ENCODE measurements at places on chromosomes 12 and 14.
A peak's percentile ranks its signal among the peaks of the same experiment; 100 is the strongest.

- DNase-seq: peak; percentile 94
Observed at GRCh38 chr12:121789800-121790728, 3.4 kb downstream of the RHOF start.

DNA sequence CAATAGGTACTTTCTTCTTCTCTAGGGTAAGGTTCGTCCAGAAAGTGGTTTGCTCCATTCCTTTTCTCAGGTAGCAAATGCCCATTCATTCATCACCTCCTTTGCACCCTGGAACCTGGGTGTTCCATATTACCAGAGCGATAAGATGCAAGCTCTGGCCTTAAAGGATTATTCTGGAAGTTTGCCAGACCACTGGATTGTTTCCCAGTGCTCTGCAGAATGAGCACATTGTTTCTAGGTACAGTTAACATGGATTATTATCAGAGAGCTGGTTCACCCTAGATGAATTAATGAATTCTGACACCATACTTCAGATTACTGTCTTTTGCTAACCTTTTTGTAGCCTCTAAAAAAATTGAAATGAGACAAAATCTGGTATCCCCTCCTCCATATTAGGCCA, 170.9 kb upstream of the BMP4 start:
- DNase-seq: no peak

DNA sequence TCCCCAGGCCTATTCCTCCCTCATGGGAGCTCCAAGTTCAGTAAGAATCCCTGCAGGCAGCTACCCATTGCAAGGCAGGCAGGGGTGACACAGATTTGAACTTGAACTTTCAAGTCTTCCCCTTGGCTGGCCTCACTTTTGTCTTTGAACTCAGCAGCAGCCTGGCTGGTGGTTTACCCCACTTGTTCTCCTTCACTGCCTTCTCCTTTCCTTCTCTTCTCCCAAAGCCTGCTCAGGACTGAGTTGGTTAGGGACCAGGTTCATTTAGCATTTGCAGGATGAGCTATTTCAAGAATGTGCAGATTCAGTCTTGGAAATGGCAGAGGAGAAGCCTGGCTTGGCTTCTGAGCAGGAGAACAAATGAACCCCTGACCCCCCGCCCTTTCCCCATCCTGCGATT, 67.7 kb upstream of the TBX3 start:
- DNase-seq: no peak

GRCh38 chr12:57837864-57838562, 8.5 kb downstream of the CTDSP2 start:
- DNase-seq: peak; percentile 34

DNA sequence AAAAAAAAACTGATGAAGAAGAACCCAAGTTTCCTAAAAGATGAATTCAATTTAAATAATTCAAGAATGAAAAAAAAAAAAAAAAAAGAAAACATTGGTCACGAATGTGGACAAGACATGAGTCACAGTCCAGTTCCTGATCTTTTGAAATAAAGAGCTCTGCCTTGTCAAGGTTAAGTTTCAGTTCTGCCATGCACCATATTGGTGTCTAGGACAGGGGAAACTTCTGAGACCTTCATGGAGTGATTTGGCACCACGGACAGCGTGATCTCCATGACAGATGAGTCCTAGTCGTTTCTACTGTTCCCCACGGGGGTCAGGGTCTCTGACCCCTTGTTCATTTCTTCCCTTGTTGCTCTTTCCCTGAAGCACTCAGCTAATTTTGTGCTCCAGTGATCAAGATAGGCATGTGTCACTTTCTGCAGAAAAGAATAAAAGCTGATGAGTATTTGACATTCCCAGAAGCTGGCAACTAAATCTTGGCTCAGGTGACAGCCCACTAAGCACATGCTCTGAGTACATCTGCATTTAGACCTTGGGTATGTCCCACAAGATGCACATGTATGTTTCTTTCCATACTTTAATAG, 1159.7 kb downstream of the BCL11B start:
- no peak for DNase-seq

GRCh38 chr12:49946497-49946896, 4.0 kb upstream of the AQP2 start:
- no peak for DNase-seq

DNA sequence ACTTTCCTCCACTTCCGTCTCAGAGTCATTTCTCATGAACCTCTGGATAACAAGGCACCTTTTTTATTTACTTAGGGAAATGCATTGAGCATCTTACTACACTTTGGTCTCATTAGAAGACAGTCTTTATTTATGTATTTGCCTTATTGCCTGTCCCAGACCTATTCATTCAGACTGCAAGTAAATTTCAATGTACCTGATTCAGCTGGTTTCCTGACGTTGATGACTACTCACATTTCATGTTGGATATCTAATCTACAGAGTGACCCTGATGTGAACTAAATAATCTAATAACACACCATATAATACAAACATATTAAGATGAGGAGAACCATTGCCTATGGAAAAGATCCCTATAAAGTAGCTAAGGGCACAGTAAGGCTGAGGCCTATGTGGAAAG, 267.7 kb downstream of the SLC6A15 start:
- no peak for DNase-seq

DNA sequence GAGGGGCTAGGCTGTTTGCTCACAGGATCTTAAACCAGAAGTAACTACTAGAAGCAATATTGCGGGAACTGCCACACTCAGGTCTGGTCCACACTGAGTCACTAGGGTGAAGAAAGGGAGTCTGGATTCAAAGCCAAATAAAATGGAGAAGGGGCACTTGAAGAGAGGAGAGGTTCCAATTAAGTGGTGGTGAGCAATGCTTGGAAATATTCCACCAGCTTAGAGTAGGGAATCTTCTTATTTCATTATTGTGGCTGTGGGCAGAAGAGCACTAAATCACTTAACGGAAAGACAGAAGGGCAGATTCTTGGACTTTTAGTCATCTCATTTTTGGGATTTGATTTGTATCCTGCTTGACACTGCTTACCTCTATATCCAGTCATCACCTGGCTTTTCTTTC, 48.6 kb upstream of the PPP1R12A start:
- DNase-seq: no peak

DNA sequence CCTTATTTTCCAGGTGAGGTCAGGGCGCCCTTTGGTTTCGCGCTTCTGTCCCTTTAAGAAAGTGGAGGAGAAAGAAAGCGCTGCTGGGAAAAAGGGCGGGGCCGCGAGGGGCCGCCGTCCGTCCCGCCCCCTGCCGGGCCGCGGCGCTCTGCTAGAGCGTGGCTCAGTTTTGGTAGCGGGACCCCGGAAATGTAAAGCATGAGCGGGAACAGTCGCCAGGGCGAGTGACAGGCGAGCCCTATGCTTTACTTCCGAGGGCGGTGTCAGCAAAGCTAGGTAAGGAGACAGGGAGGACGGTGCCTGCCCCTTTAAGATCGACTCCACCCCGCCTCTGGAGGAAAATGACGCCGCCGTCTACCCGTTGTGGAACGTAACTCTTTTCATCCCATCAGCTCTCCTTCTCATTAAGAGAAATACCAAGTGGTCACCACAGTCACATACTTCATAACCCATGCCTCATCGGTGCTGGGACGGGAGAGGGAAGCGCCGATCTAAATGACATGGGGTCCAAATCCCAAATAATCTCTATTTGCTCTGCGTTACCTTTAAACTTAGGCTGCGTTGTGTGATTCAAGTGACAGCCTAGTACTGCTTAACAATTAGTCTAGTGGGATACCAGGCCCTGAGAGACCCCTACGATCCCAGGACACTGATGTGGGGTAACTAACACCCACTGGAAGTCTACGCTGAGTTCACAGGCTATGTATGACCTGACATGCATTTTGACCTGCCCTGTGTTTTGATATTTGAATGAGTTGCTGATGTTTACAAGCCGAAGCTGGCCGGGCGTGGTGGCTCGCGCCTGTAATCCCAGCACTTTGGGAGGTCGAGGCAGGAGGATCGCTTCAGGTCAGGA, at the start of gene ETFBKMT:
TSS of gene ETFBKMT (plus strand) at position 602 of the 856 bp plus-strand sequence. CDS start 2,266 bp downstream, outside the sequence.
- DNase-seq: peak; percentile 61

- DNase-seq: no peak
Observed at GRCh38 chr14:90060312-90060964, 1.4 kb upstream of the KCNK13 start.

- DNase-seq: no peak
Observed at GRCh38 chr12:19544353-19544752, 105.1 kb downstream of the AEBP2 start.

- no peak for DNase-seq
Observed at GRCh38 chr14:104968153-104968527, 10.0 kb downstream of the AHNAK2 start.

DNA sequence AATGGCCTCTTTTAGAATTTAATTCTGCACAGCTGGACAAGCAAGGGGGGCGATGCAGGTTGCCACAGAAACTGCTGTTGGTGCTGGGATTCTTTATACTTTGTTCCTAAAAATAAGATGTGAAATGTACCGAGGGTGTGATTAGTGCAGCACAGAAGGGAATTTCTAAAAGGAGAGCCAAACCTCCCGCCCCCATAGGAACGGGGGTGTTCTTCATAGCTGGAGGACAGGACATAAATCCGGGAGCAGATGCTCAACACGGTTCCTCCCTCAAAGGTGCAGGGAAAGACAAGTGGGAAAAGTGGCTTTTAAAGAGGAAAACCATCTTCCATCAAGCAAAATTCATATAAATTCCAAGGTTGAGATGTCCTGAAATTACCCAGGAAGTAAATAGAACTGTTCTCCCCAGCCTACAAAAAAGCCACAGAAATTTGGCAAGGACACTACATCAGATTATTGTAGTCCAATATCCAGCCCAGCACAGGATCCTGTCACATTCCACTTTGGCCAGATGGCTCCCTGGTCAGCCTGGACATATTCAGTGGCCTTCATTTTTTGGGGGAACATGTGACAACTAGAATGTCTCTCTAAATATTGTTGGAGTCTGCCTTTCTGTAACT, 51.4 kb upstream of the TMX1 start:
- no peak for DNase-seq

DNA sequence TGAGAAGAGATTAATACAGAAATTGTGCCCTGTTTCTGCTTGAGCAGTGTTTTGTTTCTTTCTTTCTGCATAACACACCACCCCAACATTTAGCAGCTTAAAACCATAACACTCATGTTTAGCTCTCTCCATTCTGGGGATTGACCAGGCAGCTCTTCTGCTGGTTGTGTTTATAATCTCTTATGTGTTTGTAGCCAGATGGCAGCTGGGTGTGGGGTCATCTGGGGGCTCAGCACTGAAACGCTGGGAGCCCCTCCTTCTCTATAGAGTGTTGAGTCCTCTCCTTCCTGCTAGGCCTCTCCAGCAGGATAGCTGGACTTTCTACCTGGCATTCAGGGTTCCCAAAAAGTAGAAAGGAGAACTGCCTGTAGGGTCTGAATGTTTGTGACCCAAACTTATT, 270.6 kb downstream of the TTC8 start:
- no peak for DNase-seq

DNA sequence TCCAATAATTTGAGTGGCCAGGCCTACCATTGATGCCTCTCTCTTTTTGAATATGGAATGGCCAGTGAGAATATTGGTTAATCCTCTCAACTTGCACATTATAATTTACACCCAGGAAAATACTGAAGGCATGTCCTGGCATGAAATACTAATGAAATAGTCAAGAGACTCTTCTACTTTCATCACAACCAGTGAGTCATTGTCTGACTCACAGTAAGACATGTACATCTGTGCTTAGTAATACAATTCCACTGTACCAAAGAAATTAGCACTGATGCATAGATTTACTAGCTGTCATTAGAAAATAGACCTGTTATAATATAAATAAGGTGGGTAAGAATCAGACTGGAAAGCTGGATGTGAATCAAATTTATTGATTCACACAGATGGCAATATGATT, 31.6 kb downstream of the KCNC2 start:
- DNase-seq: no peak

DNA sequence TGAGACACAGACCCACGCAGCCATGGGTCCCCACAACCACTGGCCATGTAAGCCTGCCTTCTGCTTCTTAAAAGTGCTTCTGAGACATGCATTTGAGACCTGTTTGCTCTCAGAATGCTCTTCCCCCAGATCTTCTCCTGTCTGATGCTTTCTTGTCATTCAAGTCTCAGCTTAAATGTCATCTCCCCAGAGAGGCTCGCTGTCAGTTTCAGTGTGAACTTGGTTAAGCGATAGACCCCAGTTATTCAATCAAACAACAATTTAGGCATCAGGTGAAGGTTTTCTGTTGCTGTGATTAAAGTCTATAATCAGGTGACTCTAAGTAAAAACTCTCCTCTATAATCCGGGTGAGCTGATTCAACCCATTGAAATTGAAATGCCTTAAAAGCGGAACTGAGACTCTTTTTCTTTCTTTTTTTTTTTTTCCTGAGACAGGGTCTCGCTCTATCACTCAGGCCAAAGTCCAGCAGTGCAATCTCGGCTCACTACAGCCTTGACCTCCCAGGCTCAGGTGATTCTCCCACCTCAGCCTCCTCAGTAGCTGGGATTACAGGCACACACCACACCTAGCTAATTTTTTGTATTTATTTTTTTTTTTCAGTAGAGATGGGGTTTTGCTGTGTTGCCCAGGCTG, 123.4 kb downstream of the KSR2 start:
- DNase-seq: no peak

DNA sequence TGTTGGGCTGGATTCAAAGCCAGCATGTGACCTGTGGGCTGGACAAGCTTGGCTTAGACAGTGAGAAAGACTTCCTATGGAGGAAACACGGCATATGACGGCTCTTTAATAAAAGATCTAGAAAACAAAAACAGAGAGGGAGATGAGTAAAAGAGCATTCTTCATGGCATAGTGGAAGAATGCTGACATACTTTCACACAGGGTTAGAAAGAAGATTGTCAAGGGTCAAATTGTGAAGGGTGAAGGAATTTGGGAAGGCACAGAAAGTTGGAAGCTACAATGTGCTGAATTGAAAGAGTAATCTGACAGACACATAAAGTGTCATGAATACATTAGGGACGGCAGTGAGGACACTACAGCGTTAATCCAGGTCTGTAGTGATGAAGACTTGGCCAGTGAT, 63.4 kb downstream of the GALNT4 start:
- no peak for DNase-seq

- DNase-seq: no peak
Observed at GRCh38 chr12:43337571-43338444, 214.2 kb downstream of the ADAMTS20 start.

- DNase-seq: no peak
Observed at GRCh38 chr12:45433441-45433868, 217.6 kb downstream of the ANO6 start.

Measured in GDM1 (cell line).